ENCODE measurements at places on chromosomes 2 and 18.

DNA sequence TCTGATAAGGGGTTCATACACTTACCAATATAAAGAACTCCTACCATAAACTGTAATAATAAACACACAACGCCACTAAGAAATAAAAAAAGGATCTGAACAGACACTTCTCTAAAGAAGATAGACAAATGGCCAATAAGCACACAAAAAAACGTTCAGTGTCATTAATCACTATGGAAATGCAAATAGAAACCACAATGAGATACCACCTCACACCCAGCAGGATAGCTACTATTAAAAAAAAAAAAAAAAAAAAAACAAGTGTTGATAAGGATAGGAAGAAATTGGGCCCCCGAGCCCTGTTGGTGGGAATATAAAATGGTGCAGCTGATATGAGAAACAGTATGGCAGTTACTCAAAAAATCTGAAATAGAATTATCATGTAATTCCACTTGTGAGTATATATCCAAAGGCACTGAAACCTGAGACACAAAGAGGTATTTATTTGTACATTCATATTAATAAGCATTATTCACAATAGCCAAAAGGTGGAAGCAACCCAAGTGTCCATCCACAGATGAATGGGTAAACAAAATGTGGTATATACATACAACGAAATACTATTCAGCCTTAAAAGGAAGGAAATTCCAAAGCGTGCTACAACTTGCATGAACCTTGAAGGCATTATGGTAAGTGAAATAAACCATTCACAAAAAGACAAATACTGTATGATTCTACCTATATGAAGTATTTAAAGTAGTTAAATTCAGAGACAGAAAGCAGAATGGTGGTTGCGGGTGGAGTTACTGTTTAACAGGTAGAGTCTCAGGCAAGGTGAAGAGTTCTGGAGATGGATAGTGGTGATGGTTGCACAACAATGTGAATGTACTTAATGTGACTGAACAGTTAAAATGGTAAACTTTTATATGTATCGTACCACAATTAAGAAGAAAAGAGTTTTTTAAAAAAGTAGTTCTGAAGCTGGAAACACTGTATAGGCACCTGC, 17.9 kb downstream of the REV1 start:
- no peak for DNase-seq

DNA sequence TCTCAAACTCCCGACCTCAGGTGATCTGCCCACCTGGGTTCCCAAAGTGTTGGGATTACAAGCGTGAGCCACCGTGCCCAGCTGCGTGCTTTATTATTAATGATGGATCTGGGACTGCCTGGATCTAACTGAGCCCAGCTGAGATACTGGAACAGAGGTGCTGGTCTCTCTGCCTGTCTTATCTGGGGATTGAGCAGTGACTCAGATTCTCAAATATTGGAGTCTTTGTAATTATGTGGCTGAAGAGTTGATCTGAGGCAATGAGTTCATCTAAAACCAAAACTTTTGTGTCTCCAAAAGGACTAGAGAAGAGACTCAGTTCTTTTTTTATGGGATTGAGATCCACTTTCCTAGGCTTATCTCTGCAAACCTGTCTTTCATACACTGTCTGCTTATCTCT, 16.3 kb downstream of the PLEKHB2 start:
- no peak for DNase-seq

GRCh38 chr18:36108196-36108595, 20.9 kb downstream of the SLC39A6 start:
- no peak for DNase-seq

DNA sequence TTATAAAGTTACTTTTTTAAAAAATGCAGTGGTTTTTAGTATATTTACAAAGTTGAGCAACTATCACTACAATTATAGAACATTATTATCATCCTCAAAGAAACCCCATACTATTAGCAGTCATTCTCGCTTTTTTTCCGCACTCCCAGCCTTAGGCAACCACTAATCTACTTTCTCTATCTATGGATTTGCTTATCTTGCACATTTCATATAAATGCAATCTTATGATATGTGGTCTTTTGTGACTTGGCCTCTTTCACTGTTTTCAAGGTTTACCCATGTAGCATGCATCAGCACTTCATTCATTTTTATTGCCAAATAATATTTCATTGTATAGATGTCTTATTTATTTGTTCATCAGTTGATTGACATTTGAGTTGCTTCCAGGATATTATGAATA, 273.4 kb downstream of the AGPS start:
- DNase-seq, result no peak

DNA sequence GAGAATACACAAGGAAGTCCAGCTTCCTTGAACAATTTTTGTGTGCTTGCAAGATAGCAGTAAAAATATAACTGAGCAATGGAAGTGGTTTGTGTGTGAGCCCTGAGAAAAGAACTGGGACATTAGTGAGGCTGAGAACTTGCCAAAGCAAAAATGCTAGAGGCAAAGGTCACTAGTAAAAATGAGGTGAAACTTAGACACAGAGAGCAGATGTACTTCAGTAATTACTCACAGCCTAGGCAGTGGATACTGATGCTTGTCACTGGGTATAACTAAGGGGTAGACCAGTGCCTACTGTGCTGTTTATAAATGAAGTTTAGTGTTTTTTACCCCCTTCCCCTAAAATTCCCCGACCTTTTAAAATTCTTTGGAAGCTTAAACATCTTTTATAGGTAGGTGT, 450.1 kb downstream of the LPIN1 start:
- no peak for DNase-seq

GRCh38 chr2:121372721-121373353, 87.8 kb upstream of the TFCP2L1 start:
- DNase-seq, result no peak

DNA sequence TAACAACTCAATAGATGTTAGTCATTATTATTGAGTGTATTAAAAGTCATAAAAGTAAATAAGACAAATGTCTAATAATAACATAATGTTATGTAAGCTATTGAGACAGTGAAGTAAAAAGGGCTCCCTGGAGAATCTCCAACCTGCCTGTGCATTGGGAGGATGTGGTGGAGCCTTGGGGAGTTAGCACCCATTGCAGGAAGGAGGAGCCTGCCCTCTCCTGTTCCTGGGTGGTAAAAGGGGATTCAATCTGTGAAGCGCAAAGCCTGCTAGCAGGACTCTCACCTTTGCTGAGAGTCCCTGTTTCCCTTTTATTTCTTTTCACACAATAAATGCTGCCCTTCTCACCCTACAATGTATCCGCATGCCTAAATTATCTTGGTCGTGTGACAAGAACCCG, 206.1 kb downstream of the RAB3GAP1 start:
- no peak for DNase-seq

DNA sequence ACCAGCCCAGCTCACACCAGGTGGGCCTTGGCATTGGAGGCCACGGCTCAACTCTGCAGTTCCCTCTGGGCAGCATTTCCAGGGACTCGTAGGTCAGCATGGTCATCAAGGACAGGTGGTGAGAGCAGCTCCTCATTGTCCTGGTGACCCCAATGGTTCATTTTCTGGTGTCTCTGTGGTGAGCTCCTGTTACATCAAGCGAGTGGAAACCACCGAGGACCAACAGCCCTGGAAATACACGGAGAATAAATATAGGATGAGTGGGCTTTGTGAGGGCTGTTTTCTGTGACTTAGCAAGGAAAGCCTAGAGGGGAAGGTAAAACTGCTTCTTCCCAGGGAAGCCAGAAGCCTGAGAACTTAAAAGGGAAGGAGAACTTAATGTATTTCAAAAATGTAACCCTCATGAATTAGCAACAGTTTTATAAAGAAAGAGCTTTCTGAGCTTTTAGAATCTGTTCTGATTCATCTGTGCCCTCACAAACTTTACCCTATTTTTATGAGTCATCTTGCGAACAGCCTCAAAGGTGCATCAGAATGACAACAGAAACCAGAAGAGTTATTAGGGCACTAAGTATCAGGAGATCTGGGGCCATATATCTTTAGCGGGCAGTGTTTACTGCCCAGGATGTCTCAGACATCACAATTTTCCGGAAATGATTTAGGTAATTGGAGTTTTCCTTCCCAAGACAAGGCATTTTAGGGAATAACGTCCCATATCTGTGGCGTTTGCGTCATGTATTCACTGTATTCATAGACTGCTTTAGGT, 18.7 kb downstream of the C2orf92 start:
- DNase-seq, result no peak

- DNase-seq, result no peak
These were observed 109.4 kb downstream of the ZNF516 start for GRCh38 chr18:76385681-76385975.

GRCh38 chr18:45653090-45653489, 37.8 kb downstream of the SLC14A2 start:
- DNase-seq, result no peak

- DNase-seq, result no peak
These were observed 135.8 kb upstream of the FN1 start for GRCh38 chr2:215571689-215572088.

GRCh38 chr2:173986805-173987204, 21.6 kb upstream of the SP3 start:
- no peak for DNase-seq

- no peak for DNase-seq
These were observed 1101.4 kb downstream of the CBLN2 start for GRCh38 chr18:71442731-71443141.

DNA sequence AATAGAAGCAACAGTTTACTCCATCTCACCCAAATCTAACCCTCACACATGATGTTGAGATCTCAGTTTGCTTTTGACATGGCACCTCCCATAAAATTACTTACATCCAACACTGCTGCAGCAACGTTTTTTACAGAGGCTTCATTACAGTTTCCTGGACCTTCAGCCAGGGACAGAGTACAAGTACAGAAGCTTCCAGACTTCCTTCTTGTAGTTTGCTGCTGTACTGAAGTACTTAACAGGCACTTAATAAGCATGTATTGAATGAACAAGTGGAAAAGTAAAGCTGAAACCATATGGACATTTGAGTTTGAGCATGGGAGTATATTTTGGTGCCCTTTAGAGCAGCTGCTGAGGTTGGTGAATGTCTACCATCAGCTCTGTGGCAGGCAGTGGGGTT, 514.2 kb downstream of the PTPRM start:
- DNase-seq, result no peak

DNA sequence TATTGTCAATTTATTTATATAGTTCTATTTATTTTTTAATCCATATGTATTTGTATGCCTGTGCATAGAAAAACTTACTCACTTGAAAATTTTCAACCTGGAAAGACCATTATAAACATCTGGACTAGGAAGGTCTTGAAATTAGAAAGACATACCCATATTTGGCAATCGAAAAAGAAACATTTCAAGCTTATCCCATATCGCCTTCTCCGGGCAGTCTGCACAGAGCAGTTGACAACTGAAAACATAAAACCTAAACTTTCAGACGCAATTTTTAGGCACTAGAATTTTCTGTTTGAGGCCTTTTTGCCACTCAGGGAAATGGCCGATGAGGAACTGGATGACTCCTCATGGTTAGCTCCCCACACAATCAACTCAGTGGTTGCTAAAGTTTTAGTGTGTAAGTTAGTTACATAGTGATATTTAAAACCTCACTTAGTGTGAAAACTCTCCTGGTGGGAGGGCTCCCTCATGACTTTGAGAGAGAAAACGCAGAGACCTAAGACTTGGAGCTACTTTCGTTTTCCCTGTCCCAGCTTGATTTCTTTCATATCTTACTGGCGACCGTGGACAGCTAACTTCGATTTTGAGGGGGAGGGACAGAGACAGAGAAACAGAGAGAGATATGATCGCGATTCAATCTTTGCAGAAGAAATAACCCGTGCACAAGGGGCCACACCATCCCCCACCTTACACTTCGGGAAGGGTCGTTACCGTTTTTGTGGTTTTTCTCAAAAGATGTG, 3.2 kb upstream of the HOXD12 start:
- no peak for DNase-seq

DNA sequence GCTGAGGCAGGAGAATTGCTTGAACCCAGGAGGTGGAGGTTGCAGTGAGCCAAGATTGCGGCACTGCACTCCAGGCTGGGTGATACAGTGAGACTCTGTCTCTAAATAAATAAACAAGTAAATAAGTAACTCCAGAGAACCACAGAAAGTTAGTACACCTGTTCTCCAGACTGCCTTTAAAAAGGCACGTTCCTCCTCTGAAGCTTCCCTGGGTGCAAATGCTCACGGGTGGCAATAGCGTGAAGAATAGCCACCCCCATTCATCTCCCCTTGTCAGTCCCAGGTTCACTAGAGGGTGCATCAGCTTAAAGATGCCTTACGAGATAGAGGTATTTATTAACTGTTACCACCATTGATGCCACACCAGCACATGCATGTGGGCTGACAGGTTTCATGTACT, 64.3 kb upstream of the RTN4 start:
- no peak for DNase-seq

GRCh38 chr2:183112577-183112976, 11.7 kb upstream of the NUP35 start:
- no peak for DNase-seq

GRCh38 chr2:168773719-168774521, 28.5 kb upstream of the NOSTRIN start:
- DNase-seq, result no peak

All from stimulated activated CD4-positive, alpha-beta T cell treated with anti-CD3 and anti-CD28 coated beads, Interleukin-4, amount 100 ng/mL, for 1 hour (primary cell).